ENCODE measurements at places on chromosomes 6 and 20. TPM values are rescaled to one million over a fixed set of nuclear protein-coding genes. Genes with fewer than 3 reads are reported as not detected.

DNA sequence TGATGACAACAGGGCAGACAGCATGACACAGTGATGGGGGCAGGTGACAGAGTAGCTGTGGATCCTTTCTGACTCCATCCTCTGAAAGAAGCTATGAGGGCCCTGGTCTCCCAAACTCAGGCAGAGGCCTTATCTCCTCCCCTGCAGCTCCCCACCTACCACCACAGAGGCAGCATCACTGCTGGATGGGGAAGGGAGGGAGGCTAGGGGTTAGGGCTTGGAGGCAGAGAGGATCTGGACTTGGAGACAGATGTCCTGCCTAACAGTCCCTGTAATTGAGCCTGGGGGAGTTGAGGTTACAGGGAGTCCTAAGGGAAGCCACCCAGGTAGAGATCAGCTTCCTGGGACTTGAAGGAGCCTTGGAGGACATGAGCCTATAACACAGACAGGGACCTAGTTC lies 37.9 kb downstream of the FAM110A start:
- no peak for DNase-seq

The TRERF1 gene
- total RNA-seq = 3.5 TPM

GRCh38 chr6:35876902-35877301 lies 44.0 kb downstream of the SRPK1 start:
- DNase-seq = no peak

DNA sequence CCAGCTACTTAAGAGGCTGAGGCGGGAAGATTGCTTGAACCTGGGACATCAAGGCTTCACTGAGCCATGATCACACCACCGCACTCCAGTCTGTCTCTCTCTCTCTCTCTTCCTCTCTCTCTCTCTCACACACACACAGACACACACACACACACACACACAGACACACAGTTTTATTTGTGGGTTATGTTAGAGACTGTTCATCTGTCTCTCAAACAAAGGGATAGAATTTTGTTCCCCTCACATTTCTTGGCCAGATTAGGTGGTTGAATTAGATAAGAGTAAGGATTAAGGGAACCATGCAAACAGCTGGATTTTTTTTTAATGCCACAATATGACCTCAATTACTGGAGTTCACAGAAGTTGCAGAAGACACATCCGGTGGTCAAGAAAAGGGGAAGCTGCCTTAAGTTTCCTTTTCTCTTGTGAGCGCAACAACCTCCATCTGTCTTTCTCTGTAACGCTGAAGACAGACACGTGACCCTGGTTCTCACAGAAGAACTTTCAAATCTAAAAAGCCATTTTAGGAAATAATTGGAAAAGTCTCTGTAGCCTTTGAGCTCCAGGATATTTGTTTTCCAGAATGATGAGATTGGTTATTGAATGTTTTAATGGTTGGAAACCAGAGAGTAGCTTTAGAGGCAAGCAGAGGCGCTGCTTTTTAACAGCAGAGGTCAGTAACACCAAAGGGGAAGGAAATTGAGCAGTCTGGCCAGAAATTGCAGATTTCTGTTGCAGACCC lies 32.9 kb upstream of the LGSN start:
- DNase-seq = peak; percentile 10

- peak; percentile 41 for DNase-seq
Measured at GRCh38 chr6:75368151-75368779, 83.7 kb upstream of the TMEM30A start.

The TREM1 gene
- total RNA-seq = not detected

DNA sequence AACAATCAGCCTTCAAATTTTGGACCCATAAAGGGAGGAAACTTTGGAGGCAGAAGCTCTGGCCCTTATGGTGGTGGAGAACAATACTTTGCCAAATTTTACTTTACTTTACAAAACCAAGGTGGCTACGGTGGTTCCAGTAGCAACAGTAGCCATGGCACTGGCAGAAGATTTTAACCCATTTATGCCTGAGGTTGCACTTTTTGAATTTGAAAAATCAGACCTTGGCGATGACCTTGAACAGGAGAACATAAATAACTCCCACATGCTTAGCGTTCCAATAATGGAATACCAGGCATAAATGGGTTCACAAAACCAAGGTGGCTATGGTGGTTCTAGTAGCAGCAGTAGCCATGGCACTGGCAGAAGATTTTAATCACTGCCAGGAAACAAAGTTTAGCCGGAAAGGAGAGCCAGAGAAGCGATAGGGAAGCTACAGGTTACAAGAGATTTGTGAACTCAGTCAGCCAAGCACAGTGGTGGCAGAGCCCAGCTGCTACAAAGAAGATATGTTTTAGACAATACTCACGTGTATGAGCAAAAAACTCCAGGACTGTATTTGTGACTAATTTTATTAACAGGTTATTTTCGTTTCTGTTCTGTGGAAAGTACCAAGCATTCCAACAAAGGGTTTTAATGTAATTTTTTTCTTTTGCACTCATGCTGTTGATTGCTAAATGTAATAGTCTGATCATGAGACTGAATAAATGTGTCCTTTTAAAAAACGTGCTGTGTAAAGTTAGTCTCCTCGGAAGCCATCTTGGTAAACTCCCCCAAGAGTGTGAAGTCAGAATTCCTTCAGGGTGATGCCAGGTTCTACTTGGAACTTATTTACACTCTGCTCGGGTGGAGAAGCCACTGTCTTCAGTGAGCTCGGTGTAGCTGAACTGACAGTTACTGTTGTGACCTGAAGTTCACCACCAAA lies 6.7 kb downstream of the SFT2D1 start:
- no peak for DNase-seq

DNA sequence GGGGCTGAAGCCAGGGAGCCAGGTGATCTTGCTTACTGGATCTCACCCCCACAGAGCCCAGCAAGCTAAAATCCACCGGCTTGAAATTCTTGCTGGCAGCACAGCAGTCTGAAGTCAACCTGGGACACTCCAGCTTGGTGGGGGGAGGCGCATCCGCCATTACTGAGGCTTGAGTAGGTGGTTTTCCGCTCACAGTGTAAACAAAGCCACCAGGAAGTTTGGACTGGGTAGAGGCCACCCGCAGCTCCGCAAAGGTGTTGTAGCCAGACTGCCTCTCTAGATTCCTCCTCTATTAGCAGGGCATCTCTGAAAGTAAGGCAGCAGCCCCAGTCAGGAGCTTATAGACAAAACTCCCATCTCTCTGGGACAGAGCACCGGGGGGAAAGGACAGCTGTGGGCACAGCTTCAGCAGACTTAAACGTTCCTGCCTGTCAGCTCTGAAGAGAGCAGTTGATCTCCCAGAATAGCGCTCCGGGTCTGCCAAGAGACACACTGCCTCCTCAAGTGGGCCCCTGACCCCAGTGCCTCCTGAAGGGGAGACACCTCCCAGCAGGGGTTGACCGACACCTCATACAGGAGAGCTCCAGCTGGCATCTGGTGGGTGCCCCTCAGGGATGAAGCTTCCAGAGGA lies 206.3 kb upstream of the KHDRBS2 start:
- DNase-seq = no peak

DNA sequence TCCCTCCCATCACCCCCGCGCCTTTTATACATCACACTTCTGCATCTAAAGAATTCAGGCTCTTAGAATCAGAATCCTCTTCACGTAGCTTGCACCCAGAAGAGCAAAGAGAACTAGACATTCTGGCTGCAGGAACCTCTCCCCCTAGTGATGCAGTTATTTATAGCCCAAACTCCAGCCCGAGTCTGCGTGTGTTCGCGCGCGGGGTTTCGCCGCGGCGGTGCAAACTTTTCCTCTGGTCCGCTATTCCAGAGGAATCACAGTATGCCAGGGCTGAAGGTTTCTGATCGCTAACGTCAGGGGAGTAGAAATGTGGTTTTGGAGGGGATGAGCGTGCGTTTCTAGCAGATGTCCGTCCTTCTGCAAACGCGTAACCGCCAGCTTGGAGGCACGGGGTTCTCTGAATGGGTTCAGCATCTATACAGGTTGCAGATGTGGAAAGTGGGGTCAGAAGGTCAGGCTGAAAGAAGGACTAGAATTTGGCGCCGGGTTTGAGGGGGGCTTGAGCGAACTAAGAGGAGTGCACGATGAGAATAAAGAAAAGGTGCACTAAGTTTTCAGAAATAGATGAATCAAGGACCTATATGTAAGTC lies 1.8 kb downstream of the EPHA7 start:
- DNase-seq = no peak

The FKBP1C gene
- total RNA-seq = 0.41 TPM
